ENCODE measurements at places on chromosomes 6 and 20.

GRCh38 chr6:108941281-108941680 is 93.1 kb downstream of the ARMC2 start:
- no peak for DNase-seq

DNA sequence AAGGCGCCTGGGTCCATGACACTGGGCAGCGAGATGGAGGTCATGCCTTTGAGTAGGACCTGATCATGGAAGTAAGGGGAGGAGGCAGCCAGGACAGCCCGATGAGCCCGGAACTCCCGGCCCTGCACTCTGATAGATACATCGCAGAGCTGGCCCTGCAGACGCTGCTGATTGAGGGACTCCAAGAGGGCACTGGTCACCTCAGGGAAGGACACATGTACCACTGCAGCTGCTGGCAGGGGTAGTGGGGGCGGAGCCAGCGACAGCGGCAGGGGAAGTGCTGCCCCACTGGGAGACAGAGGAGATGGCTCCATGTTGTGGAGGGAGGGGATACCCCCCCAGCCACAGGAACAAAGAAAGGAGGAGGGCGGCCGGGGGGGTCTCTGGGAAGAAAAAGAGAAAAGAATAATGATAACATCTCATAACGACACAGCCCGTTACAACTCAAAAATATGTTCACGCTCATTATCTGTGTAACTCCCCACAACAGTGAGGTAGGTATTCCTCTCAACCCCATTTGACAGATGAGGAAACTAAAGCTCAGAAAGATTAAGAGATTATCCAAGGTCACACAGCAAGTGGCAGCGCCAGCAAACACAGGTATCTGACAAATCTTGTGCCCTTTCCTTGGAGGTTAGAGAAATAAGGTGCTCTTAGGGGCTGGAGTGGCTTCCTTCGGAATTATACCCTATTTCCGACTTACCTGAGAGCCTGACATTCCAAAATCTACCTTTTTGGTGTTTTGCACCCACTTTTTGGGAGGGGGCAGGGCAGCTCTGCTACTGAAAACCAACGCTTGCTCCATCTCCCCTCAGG is 733 bp downstream of the ZBTB22 start:
- no peak for DNase-seq

GRCh38 chr6:167152862-167153261 is 4.9 kb downstream of the GPR31 start:
- peak; percentile 45 for DNase-seq

- no peak for DNase-seq
These were observed 313.8 kb downstream of the SYNE1 start for GRCh38 chr6:152323376-152323775.

GRCh38 chr20:45176526-45177267 is 2.0 kb downstream of the PI3 start:
- no peak for DNase-seq

GRCh38 chr6:20566109-20566508 is 31.9 kb downstream of the CDKAL1 start:
- DNase-seq: no peak

- no peak for DNase-seq
These were observed 85.4 kb downstream of the CDYL start for GRCh38 chr6:4861564-4861963.

- DNase-seq: no peak
These were observed 8.3 kb upstream of the PCMTD2 start for GRCh38 chr20:64247307-64247618.

DNA sequence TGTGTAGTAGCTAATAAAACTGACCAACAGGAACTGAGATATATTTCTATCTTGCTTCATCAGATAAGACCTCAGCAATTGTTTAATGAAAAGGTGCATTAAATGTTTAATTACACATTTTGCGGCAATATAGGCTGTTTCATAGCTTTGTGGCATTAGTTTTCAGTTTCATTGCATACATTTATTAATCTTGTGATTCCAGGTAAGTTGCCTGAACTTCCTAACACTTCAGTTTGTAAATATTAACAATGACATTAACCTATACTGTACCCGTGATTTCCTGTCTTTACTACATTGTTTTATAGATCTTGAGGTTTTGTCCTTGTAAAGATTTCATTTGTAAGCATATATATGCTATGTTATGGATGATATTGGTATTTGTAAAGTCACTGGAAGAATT is 66.5 kb downstream of the PKIB start:
- DNase-seq: no peak

- no peak for DNase-seq
These were observed 3.5 kb downstream of the TUBB1 start for GRCh38 chr20:59022754-59023153.

GRCh38 chr6:73134588-73134987 is 90.7 kb downstream of the KHDC1L start:
- no peak for DNase-seq

- peak; percentile 26 for DNase-seq
These were observed 65.8 kb downstream of the E2F3 start for GRCh38 chr6:20467437-20467836.

- no peak for DNase-seq
These were observed 47.4 kb downstream of the SRC start for GRCh38 chr20:37393196-37393862.

DNA sequence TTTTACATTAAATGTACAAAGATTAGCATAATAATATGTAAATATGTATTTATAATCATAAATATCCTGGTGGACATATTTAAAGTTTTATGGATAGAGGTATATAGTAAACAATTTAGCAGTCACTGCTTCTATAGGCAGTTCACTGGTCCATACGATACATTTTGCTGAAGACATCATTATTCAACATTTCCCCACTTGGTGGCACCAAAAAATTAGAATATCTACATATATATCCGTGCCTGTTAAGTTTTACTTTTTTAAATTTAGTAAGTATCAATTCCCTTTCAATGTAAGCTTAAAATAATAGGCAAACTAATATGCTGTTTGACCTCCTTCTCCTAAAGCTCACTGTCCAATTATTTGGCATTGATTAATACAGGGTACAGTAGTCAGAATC is 64.2 kb downstream of the LMBRD1 start:
- DNase-seq: no peak

DNA sequence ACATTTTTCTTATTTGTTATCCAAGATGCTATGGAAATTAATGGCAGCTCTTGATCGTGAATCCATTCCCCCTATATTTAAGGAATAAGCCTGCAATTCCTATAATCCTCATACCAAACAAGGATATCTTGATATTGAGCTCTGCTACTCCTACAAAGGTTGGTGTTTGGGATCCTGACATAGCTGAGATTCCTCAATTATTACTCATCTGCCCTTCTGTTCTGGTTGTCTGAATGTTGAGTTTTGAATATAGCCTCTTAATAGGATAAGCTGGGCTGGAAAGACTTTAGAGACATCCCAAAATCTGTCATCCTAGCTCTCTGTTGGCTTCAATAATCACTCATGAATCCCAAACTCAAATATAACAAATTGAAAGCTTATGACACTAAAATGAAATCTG is 49.9 kb downstream of the CLIC5 start:
- DNase-seq: no peak

- DNase-seq: peak; percentile 37
These were observed 650 bp downstream of the DCBLD1 start for GRCh38 chr6:117483004-117483644.

GRCh38 chr6:98484696-98485095 is 349.7 kb upstream of the POU3F2 start:
- DNase-seq: no peak

DNA sequence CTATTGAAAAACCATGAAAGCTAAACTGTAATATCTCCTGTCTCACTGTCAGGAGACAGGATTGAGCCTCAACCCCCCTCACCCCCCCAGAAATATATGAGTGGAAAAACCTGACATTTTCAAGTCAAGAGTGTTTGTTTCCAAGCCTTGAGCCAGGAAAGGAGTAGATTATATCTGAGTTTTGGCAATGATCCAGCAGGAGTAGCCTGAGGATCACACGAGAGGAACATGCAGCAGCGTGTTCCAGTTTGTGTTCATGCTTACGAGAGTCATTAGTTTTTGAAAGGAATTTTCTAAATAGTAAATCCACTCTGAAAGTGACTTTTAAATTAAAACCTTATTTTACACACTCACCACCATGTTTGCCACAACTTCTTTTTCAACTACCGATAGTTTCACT is 15.8 kb downstream of the IL22RA2 start:
- DNase-seq: no peak

DNA sequence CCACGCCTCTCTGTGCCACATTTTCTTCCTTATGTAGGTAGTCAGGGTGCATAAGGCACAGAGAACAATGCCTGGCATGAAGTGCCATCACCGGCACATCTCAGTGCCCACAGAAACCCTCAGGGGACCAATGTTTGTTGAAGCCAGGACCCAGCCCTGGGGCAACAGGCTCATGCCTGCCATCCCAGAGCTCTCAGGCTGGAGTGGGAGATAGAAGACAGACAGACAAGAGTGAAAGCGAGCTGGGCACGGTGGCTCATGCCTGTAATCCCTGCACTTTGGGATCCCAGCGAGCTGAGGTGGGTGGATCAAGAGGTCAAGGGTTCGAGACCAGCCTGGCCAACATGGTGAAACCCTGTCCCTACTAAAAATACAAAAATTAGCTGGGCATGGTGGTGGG is 13.5 kb downstream of the EFCAB8 start:
- no peak for DNase-seq

DNA sequence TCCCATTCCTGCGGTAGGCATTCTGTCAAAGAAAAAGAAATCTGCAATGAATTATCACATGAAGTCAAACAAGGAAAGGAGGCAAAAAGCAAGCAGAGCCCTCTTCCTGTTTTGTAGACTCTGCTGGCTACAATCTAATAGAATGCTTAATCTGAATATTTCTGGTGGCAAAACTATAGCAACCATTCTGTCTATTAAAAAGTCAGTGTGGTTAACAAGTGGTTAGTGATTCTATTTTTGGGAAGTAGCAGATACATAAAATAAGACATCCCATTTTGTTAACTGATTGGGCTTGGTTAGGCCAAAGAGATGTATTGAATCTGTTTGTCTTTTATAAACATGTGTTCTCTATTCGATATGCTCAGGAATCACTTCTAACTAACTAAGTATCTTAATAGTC is 442.3 kb downstream of the CDC5L start:
- no peak for DNase-seq

DNA sequence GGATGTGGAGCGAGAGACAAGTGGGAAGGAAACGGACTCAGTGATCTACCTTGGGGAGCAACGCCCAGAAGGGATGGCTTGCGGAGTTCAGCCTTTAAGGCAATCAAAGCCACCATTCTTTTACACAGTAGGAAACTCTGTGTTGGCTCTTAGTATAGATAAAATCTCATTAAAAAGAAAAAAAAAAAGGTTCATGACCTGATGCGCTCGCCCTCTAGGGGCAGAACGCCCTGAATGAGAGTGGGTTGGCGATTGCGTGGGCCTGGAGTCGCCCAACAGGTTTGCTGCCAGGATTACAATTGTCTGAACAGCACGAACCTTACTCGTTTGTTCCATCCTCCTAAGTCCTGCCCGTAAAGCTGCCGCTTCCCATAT is 1.2 kb downstream of the TPD52L1 start:
- peak; percentile 18 for DNase-seq

GRCh38 chr6:151655099-151655498 is 152.4 kb upstream of the ESR1 start:
- DNase-seq: no peak

- DNase-seq: no peak
These were observed 71.5 kb upstream of the SSTR4 start for GRCh38 chr20:22963581-22963980.

GRCh38 chr6:29679962-29680361 is 990 bp downstream of the ZFP57 start:
- DNase-seq: no peak

DNA sequence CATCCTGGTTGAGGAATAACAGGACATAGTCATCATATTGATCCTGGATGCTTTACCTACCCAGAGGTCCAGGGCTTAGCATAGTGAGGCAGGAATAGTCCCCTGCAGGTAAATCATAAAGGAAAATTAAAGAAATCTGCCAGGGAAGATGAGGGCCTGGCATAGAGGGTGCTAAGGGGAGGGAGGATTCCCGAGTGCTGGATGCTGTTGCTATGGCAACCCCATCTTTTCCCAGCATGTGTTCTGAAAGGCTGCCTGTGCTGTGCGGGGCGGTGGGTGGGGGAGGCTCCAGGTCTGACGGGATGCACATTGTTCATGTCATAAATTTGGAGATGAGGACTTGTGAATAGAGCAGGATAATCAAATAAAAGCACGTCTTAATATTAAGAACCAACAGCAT is 212.6 kb upstream of the PCSK2 start:
- no peak for DNase-seq

- DNase-seq: no peak
These were observed 555.5 kb downstream of the UTRN start for GRCh38 chr6:144840619-144841018.

DNA sequence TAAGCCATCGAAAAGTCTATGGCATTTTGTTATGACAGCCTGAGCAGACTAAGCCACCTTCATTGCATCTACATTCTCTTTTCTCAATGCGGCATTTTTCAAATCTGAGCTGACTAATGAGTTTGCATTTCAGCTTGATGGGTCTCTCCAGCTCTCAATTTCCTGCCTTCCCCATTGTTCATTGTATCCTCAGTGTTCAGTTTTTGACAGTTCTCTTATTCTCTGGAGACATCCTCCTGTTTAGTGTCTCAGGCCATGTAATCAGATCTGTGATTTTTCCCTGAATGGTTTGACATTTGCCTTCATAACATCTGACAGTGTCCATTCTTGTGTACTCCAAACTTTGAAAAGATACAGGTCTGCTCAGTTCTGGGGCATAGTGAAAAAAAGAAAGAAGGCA is 27.9 kb upstream of the MCM3 start:
- DNase-seq: no peak

DNA sequence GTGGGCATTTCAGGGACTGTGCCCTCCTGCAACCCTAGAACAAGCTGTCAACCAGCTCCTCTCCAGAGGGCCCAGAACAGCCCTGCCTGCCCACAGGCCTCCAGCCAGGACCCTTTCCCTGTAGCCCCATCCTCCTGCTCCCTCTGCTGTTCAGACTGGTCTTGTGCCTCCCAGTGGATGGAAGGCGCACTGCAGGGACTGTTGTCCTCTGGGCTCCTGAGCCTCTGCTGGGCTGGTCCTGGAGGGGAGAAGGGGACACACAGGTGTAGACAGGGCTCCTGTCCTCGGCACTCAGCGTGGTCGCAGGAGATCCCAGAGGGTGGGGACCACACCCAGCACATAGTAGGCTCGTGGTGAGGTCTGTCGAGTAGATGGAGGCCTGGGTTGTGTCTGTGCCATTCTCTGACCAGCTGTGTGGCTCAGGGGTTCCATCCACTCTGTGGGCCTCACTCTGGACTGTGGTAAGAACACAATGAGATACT is 11.5 kb downstream of the ITPR3 start:
- peak; percentile 76 for DNase-seq

GRCh38 chr6:137877606-137878005 is 10.5 kb downstream of the TNFAIP3 start:
- no peak for DNase-seq

- DNase-seq: no peak
These were observed 1283.3 kb upstream of the GJE1 start for GRCh38 chr6:140849456-140849855.

GRCh38 chr20:62553136-62553837 is 77.5 kb upstream of the GATA5 start:
- no peak for DNase-seq

DNA sequence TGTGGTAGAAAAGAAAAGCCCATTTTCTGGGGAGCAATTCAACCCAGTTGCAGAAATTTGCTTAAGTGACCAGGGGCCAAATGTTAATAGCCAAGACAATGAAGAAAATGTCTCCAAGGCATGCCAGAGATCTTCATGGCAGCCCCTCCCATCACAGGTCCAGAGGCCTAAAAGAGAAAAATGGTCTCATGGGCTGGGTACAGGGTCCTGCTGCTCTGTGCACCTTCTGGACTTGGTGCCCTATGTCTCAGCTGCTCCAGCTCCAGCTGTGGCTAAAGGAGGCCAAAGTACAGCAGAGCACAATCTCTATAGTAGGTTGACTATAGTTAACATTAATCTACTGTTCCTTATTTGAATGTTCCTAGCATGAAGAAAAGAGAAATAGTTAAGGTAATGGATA is 44.7 kb downstream of the FRK start:
- no peak for DNase-seq
